NCI-H446 treated with DMSO at 0.1 percent for 48 hours (cell line): ENCODE measurements at places on chromosomes 13 and 19.
A peak's percentile ranks its signal among the peaks of the same experiment; 100 is the strongest.

GRCh38 chr19:58053480-58054156, 5.5 kb upstream of the ZNF135 start:
- no peak for DNase-seq

GRCh38 chr13:110008816-110009215, 222.4 kb upstream of the IRS2 start:
- DNase-seq, result no peak

DNA sequence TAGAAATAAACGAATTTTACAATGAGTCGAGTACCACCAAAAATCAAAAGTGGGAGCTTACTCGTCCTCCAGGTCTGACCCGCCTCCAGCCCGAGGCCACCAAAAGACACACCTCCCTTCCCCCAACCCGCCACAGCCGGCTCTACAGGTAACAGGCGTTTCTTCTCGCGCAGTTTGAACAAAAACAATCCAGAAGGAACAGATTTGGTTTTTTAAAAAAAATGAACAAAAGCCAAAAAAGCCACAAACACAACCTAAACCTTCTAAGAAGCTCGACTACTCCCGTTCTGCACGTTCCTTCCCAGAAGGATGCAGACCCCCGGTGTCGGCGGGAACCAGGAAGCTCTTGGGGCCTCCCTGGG, 671 bp downstream of the ZDHHC20 start:
- DNase-seq, result no peak

- DNase-seq, result no peak
These were observed 8.5 kb upstream of the RASA3 start for GRCh38 chr13:114140906-114141250.

GRCh38 chr19:40716031-40716481, 630 bp downstream of the COQ8B start:
- DNase-seq, result no peak

GRCh38 chr13:38763446-38764381, 76.8 kb downstream of the FREM2 start:
- DNase-seq, result peak; percentile 46

GRCh38 chr13:30319655-30320054, 12.3 kb upstream of the KATNAL1 start:
- no peak for DNase-seq

GRCh38 chr19:48415395-48415794, 21.9 kb downstream of the GRIN2D start:
- DNase-seq, result no peak

DNA sequence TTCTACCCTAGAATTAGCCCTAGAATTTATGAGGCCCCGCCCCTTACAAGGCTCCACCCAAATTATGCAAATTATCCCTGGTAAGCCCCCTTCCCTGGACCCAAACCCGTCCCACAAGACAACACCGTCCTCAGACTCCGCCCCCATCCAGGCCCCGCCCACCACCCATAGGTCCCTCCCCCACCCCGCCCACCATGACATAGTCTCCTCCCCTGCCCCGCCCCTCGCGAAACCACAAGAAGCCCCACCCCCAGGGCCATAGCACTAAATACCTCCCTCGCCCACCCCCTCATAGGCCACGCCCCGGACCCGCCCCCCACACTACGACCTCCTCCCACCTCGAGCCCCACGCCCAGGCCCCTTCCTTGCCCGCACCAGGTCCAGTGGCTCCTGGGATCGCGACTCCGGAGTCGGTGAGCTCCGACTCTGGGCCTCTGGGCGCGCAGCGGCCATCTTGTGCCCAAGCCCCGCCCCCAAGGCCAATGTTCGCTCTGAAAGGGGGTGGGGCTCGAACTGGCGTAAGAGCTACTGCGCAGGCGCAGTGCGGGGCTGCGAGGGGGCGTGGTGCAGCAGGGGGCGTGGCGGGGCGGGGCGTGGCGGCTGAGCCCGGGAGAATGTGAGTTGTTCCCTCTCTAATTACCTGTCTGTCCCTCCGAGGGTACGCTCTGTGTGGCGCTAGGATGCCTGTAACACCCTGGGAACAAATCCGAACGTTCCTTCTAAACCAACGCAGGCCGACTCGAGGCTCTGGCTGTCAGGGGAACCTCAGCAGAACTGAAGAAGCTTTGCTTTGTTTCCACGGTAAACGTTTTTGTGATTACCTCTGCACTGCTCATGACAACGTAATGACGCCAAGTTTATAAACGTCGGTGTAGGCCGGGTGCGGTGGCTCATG, at the start of gene ZNF784:
Gene ZNF784, minus strand, starts transcription at position 458 of the 895 bp plus-strand sequence. Its CDS starts 5 bp downstream, at position 453.
- DNase-seq, result peak; percentile 84

- no peak for DNase-seq
These were observed 73.2 kb upstream of the MBNL2 start for GRCh38 chr13:97148894-97149293.

DNA sequence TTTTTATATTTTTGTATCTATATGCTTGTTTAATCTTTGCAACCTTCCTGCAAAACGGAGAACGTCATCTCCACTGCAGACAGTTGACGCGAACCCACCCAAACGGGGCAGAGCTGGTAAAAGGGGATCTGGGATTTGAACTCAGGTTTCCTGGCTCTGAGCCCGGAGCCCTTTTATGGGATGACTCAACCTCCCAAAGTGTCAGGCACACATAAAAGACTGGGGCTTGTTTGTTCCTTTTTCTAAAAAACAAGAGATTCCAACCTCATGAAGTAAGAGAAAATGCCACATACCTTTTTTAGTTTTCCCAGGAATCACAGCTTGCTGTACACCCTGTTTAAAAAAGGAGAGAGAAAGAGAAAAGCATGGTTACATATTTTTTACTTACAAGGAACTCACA, 78.9 kb downstream of the GADD45B start:
- DNase-seq, result no peak

GRCh38 chr19:2561221-2561620, 85.3 kb downstream of the GADD45B start:
- DNase-seq, result no peak

- no peak for DNase-seq
These were observed 14.2 kb downstream of the FCAR start for GRCh38 chr19:54888239-54888638.

DNA sequence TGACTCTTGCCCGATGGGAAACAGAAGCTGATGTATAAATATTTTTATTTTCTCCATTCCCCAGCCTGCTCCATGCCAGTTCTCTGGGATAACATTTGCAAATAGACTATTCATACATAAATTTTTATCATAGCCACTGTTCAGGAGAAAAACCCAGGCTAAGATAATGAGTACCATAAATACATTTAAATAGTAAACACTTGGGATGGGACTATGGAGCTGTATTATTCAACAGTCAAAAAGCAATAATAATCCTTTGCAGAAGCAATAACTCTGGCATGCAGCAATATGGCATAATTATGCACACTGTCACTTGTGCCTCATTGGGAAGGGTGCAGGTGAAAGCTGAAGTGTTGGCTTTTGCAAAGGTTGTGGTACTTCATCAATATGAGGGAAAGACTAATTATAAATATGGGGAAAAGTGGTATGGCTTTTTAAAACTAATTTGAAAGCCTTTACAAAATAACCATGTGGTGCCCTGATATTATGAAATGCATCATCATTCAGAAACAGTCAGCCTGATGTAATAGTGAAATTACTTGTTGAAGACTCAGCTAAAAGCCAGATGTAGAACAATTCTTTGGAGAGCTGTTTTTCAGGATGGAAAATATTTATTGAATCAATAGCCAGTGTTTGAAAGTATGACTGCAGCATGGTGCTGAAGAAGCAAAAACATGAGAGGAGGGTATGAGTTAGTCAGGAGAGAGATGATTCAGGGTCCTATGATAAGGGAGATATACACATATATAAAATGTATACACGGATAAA, 2476.7 kb downstream of the PCDH9 start:
- DNase-seq, result no peak

DNA sequence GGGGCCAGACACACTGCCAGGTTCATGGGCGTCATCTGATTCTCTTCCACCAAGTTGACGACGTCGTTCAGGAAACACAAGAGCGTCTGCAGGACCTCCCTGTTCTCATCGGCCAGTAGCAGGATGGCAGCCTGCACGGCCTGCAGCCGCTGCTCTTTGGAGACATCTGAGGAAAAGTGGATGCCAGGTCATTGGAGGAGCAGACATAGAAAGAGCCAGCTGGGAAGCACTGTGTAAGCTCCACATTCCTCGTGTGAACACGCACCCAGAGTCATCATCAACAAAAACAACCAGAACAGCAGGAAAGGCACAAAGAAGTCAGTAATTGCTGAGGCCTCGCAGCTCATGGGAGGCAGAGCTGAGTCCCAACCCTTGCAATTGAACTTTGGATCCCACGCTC, 96.5 kb downstream of the KL start:
- no peak for DNase-seq

- peak; percentile 88 for DNase-seq
These were observed at the start of gene ABHD8 for GRCh38 chr19:17303167-17303939. Gene ABHD8, minus strand, starts transcription at chr19:17303425. Its CDS starts 1,809 bp downstream, at chr19:17301616.

GRCh38 chr19:18023622-18024251, 15.8 kb downstream of the ARRDC2 start:
- DNase-seq, result no peak

- no peak for DNase-seq
These were observed 14.4 kb downstream of the EVI5L start for GRCh38 chr19:7844405-7844804.

DNA sequence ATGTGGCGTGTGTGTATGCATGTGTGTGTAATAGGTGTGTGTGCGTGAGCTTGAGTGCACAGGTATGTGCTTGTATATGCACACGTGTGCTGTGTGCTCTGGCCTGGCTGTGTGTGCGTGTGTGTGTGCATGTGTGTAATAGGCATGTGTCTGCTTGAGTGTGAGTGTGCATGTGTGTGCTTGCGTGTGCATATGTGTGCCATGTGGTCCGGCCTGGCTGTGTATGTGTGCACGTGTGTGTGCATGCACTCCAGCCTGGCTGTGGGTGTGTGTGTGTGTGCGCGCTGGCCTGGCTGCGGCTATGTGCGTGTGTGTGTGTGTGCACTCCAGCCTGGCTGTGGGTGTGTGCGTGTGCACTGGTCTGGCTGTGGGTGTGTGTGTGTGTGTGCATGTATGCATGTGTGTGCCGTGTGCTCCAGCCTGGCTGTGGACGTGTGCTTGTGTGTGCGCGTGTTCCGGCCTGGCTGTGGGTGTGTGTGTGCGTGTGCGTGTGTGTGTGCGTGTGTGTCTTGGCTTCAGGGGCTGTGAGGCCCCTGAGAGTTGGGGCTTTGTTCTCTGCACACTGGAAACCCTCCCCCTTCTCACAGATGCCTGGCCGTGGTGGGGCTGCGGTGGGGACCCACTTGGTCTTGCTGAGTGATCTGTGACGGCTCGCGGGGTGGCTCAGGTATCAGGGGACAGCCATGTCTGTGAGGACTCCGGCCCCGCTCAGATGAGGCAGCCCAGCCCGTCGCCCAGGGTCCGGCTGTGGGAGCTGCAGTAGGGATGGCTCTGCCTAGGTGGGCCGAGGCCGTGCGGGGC, 8.2 kb downstream of the SPPL2B start:
- no peak for DNase-seq

DNA sequence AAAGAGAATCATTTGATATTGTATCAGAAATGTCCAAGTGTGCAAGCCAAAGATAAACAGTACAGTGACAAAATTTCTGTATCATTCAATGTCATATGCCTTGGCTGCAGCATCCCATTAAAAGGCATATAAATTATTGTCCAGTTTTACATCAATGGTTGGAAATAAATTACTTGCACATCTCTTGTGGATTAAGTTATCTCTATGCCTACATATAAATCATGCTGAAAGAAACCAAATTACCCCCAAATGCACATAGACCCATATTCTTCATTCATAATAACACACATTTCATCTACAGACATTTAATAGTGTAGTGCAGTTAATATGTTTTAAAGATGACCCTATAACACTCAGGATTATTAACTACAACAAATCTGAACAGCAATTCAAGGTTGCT, 1415.7 kb upstream of the PCDH9 start:
- no peak for DNase-seq

- peak; percentile 60 for DNase-seq
These were observed 4.6 kb downstream of the PPP5C start for GRCh38 chr19:46351241-46352041.

GRCh38 chr19:35045667-35046300, 4.3 kb downstream of the HPN start:
- DNase-seq, result no peak

- peak; percentile 27 for DNase-seq
These were observed 193.5 kb upstream of the KL start for GRCh38 chr13:32822771-32823170.

DNA sequence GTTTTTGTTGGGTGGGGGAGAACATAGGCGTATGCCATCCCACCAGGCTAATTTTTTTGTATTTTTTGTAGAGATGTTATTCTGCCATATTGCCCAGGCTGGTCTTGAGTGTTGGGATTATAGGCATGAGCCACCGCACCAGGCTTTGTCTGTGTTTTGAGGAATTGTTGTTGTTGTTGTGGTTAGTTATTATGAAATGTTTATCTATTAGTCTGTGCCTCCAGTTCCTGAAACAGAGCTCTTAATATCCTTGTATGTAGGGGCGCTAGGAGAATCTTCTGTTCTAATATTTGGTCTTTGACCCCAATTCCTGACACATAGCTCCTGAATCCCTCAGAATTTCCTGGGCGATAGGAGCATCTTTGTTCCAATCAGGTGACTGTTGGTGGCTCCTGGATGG, 5.6 kb upstream of the LATS2 start:
- DNase-seq, result no peak

DNA sequence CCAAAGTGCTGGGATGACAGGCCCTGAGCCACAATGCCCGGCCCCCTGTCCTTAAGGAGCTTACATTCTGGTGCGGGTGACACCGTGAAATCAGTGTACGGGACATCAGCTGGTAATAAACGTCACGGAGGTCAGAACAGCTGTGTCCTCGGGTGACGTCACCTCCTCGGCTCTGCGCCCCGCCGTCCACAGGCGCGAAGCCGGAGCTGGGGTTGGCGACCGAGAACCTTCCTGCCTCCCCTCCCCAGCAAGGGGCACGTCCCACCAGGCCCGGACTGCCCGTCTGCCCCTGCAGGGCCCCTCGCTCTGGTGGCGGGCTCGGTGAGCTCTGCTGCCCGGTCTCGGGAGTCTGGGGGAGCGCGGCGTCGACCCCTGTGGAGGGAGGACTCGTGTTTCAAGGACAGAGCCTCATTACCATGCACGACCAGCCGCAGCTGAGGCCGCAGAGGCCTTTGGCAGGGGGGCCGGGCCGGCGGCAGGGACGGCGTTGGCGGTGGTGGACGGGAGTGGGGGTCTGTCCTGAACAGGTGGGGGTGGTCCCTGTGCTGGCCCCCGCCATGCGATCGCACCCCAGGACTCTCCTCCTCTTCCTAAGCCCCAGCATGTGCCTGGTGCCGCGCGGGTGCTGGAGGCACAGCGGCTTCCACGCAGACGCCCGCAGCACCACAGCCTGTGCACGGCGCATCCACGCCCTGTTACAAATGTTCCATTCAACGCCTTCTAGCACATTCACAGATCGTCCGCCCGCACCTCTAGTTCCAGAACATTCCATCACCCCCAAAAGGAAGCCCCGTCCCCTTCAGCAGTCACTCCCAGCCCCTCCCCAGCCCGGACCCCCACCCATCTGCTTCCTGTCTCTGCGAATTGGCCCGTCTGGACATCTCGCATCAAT, 5.4 kb downstream of the LINGO3 start:
- DNase-seq, result no peak

DNA sequence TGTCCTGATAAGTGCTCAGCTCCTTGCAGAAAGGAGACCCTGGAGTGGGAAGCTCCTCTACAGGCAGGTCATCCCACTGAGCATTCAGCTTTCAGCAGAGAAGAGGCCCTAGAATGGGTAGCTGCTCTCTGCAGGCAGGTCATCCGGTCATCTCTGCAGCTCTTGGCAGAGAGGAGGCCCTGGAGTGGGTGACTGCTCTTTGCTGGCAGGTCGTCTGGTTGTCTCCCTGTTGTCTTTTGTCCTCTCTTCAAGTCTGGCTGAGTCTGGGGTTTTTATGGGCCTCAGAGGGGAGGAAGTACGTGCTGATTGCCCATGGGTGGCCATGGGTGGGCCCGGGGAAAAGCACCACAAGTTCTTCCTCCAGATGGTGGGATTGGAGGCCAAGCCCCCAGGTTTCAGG, 250.3 kb upstream of the EDNRB start:
- DNase-seq, result no peak
